ENCODE measurements at places on chromosomes 13 and 19. TPM values are rescaled to one million over a fixed set of nuclear protein-coding genes. Genes with fewer than 3 reads are reported as not detected.

SIGLEC14 gene
- total RNA-seq = 0.41 TPM

AMH gene
- total RNA-seq = 0.82 TPM

PDS5B gene
- 90.1 TPM for total RNA-seq

AKAP8 gene
- 9.8 TPM for total RNA-seq

DNA sequence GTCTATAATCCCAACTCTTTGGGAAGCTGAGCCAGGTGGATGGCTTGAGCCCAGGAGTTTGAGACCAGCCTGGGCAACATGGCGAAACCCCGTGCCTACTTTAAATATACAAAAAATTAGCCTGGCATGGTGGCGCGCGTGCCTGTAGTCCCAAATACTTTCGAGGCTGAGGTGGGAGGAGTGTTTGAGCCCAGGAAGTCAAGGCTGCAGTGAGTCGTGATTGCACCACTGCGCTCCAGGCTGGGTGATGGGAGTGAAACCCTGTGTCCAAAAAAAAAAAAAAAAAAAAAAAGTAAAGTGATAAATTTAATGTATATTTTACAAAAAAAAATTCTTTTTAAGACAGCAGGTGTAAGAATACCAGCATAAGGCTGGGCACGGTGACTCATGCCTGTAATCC, 17.6 kb downstream of the TMEM38A start:
- DNase-seq = no peak

GRCh38 chr13:62093984-62094780, 678.5 kb upstream of the PCDH20 start:
- DNase-seq = no peak

- no peak for DNase-seq
These were observed 115.7 kb upstream of the STARD13 start for GRCh38 chr13:33401238-33401637.

DNA sequence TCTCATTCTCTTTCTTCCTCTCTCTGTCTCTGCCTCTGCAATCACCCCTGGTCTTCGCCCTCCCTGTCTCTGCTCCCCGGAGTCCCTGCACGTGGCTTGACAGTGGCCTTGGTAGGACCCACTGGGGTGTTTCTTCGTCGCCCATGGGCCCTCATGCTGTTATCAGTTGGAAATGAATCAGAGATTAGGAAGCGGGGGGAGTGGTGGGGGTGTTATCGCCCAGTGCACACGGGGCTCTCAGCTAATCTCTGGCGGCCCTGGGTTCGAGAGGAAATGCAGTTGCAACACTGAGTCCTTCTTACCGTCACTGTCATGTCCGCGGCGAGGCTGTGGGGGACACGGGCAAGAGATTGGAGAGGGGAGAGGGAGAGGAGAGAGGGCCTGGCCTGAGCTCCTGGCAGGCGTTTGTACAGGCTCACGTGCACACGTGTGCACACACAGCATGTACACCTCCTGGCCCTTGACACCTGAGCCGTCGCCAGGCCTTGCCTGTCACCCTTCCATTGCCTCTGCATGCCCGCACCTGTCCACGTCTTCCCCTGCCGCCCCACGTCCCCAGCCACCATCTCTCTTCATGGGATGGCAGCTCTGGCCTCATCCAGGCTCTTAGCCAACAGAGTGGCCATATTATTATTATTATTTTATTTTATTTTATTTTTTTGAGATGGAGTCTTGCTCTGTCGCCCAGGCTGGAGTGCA, 37.8 kb upstream of the SLC7A10 start:
- DNase-seq = no peak
